ENCODE measurements at places on chromosomes 2 and 18.

DNA sequence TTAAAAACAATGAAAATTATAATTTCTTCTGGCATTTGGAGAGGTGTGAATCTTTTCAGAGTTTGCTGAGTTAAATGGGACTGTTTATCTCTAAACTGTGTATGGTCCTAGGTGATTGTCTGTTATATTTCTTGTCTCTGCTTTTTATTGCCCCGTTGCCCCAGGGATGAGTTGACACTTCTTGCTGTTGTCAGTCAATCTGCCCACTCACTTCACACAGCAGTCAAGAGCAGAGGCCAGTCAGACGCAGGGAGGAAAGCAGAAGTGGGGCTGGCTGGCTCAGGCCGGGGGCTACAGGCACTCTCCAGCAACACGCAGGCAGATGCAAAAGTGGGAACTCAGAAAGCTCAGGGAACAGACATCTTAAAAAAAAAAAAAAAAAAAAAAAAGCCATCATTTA lies 365.2 kb downstream of the CLIP4 start:
- no peak for DNase-seq

GRCh38 chr2:18309188-18309587 lies 251.3 kb downstream of the RDH14 start:
- no peak for DNase-seq

- DNase-seq = peak; percentile 58
These were observed 471.4 kb downstream of the CMPK2 start for GRCh38 chr2:6394276-6394675.

GRCh38 chr18:62554061-62554815 lies 31.4 kb downstream of the ZCCHC2 start:
- no peak for DNase-seq

DNA sequence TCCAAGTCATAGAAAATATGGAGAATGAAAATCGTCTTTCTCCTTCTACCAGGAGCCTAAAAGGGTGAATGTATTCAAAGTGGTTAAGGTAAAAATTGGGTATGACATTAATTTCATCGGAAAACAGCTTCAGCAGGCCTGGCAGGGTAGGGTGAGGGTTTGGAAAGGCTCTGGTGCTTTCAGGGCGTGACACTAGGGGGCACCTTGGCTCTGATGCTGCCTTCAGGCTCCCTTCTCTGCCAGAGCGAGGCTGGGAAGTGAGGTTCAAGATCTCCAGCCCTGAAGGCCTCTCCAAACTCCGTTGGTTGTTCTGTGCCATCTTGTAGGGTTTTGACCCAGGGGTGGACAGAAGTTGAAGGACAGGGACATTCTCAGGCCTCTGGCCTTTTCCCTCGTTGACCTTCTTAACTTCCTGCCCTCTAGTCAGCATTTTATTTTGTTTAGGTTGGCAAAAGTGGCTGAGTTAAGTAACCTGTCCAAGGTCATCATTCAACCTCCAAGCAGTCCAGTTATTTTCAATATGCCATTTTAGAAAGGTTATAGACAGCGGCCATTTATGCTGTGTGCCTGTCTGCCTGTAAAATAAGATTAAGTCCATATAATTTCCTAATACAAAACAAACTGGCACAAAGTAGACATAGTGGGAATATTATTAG lies 40.3 kb downstream of the EML6 start:
- DNase-seq = no peak

- DNase-seq = peak; percentile 39
These were observed 32.6 kb downstream of the MRPL33 start for GRCh38 chr2:27804146-27804545.

- DNase-seq = no peak
These were observed 39.9 kb downstream of the MYO3B start for GRCh38 chr2:170217778-170218251.

DNA sequence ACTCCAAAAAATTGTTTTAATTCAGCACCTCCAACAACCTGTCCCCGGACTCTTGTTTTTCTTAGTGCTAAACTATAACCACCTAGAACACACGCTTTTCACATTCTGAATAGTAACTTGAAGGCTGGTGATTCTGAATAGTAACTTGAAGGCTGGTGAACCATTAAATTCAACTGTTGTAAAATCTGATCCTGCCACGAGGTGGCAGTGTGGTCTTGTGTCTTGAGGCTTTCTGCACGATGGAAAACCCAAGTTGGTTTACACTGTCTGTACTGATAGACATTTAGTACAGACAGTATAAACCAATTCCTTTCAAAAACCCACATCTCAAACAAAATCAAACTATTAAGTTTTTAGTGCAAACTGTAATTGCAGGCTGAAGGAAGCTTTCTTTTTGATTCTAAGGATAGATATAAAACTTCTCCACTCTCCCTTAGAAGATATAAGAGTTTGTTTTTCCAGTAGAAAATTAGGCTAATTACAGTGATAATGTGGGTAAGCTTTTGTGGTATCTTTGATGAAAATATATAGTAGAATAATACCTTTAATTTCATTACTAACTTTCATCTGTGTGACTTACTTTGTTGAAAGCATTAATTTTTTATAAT lies 57.6 kb downstream of the VAPA start:
- DNase-seq = peak; percentile 77

GRCh38 chr18:12455496-12455895 lies 47.8 kb downstream of the PRELID3A start:
- no peak for DNase-seq

- DNase-seq = no peak
These were observed 237.9 kb downstream of the TPGS2 start for GRCh38 chr18:36590621-36591580.

- peak; percentile 45 for DNase-seq
These were observed 105.6 kb downstream of the XRCC5 start for GRCh38 chr2:216214768-216215167.

DNA sequence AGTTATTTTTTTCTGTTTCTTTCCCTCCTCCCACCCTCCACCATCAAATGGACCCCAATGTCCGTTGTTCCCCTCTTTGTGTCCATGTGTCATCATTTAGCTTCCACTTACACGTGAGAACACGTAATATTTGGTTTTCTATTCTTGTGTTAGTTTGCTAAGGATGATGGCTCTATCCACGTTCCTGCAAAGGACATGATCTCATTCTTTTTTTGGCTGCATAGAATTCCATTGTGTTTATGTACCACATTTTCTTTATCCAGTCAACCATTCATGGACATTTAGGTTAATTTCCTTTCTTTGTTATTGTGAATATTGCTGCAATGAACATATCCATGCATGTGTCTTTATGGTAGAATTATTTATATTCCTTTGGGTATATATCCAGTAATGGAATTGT lies 91.3 kb upstream of the TNP1 start:
- peak; percentile 57 for DNase-seq

DNA sequence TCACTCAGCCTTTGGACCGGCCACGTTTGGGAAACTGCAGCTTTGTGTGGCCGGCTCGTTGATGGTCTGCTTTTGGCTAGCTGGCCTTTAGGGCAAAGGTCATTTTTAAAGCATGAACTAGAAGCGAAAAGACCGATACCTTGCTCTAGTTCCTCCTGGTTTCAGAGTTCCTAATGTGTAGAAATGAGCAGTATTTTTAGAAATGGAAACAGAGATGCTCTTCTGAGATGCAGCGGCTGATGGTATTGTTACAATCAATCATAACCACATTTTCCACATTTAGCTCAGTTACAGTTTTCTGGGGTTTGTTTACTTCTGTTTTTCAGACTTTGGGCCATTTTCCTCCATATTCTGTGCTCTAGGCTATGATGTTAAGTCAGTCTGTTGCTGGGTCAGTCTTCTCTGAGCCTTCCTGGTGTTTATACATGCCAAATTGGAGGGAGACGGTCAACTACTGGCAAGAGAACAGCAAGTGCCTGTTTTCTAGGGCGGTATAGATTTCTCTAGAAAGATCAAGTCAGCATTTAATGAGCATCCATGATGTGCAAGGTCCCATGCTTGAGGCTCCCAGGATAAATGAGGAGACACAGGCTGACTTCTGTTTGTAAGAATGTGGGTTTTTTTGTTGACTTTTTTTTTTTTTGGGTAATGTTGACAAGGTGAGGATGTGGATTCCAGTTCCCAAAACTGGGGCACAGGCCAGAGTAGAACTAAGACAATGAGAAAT lies 28.0 kb downstream of the RNF144A start:
- DNase-seq = no peak

DNA sequence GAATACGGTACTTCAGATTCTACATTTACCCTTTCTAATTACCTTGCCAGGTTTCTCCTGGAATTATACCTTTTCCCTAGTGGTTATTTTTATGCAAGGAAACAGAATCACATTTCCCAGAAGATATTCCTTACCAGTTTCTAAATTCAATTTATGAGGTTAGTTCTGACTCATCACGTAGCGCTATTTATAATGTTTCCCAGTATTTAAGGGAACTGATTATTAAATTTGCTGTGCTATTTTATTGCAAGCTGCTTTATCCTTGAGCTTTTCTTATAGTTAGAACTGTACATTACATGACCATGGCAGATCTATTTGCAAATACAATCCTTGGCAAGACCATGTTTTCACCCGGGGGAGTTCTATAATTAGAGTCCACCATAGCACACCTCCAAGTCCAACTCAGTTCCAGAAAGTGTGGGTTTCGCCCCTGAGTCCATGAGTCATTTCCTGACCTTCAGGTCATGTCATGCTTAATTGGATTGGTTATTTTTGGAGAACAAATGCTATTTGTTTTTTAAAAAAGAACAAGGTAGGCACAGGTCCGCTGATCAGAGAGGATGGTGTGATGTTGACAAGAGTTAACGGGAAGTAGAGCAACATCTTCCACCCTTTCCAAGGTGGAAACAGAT lies 126.6 kb downstream of the ZNF532 start:
- peak; percentile 81 for DNase-seq

GRCh38 chr2:240852671-240853314 lies 15.8 kb upstream of the AGXT start:
- DNase-seq = no peak

DNA sequence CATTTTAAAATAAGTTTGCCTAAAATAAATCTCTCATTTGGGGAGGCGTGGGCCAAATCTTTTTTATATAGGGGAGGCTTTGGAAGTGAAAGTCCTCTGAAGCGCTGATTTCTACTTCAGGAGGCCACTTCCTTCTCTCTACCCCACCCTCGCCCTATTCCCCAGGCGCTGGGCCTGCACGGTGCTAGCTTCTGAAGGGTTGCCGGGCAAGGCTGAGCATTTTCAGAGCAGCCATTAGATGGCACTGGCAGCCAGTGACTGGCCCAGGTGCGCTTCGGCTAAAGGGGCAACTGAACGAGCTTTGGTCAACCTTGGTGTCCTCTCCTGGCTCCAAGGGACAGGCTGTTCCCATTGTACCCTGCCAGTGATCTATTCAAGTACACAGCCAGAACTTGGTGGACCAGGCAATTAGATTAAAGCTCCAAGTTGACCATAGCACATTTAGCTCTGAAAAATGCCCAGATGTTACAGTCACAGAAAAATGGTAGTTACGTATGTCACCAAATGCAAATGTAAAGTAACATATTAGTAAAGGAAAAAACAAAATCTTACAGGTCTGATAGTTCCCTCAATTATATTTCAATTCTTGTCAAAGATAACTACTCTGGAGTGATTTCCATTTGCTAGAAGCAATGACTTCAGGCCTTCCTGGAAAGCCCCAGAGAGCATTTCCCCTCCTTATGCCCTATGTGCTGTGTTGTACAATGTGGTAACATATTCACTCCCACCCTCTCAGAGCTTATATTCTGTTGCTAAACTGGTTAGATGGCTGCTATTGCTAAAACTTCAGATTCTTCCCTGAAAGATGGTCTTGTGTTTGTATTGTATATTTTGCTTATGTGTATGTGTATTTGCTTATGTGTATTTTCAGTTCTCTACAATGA lies 2.1 kb downstream of the POMC start:
- DNase-seq = peak; percentile 21

DNA sequence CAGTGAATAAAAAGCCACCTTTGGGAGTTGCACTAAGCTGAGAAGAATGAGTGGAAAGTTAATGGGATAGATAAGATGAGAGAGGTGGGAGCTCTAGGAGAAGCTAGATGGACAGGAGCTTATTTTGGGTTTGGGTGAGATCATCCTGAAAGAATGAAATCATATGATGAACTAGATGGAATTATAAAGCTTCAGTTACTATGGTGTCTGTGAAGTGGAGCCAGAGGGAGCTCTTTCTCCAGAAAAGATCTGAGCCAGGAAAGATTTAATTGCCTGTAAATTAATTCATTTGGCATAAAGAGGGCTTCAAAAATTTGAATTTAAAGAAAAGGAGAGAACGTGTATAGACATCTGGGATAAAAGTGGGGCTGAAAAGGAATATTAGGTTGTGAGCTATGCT lies 10.3 kb downstream of the DNAH6 start:
- DNase-seq = no peak

DNA sequence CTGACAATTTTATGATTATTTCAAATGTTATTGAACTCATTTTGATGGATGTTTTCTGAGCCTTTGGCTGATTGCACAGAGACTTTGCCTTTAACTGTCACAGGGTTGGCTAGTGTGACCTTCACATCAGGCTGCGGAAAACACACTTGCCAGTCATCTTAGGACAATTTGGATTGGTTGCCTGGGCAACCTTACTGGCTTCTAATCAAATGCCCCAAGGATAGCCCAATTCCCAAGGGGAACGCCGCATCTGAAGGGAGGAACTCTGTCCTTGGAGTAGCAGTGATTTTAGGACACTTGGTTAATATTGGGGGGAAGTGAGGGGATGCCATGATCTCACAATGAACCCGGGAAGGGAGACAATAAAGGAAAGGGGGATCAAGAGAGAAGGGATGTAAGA lies 29.5 kb downstream of the OSBPL6 start:
- no peak for DNase-seq

DNA sequence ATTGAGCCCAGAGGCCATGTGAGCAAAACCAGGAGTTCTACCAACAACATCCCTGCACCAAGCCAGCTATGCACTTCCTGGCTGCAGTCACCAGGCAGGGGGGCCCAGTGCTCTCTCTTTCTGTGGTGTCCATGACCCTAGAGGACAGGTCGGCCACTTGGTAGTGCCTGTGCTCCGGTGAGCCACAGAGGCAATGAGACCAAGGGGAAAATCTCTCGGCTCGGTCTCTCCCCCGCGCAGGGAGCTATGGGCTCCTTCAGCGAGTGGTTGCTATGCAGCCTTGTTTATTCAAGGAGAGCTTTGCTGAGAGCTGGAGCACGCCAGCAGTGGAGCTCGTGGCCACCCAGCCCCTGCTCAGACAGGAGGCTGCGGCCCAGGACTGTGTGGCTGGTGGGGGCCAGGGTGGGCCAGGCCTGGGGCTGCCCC lies at the start of gene TOGARAM2:
TSS of gene TOGARAM2 (plus strand) at position 283 of the 426 bp plus-strand sequence. CDS start 13,537 bp downstream, outside the sequence.
- DNase-seq = no peak

DNA sequence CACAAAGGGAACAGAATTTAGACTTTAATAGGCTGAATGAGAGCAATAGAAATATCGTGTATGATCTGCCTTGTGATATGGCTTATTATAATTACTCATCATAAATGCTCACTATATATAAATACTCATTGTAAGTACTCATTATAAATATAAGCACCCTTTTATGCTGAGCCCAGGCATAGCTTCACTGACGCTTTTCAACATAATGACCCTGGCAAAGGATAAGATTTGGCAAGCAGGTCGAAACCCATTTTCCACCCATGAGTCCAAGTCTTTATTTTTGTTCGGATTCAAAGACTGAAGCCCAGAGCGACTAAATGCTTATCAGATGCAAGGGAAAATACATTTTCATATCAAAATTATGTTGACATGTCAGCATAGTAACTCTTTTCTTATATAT lies 500.4 kb downstream of the SLC4A3 start:
- DNase-seq = no peak
